ENCODE measurements at places on chromosomes 3 and 15. TPM values are rescaled to one million over a fixed set of nuclear protein-coding genes. Genes with fewer than 3 reads are reported as not detected.
A peak's percentile ranks its signal among the peaks of the same experiment; 100 is the strongest.

DNA sequence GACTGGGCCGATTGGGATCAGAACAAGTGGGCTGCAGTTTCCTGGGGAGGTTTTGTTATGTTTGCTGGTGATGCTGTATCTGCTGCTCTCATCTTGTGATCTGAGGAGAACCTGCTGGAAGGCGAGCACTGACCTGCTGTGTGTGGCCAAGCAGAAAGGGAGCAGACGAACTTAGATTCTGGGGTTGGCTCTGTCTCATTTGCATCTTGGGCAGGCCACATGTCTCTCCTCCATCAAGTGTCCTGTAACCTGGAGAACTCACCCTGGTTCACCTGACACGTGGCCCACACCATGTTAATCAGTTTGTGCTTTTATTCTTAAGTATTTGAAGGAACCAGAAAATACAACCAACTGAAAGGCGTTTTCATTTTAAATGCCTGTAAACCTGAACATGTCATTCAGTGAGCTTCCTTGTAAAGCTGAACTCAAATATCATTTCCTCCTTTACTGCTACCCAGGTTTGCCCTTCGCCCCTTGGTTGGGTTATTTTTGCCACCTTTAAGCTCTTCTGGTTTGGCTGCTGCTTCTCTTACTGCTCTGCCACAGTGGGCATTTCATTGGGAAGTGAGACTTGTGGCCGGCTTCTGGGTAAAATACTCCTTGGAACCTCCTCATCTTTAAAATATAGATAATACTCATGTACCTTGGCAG, 33.5 kb upstream of the TRAK1 start:
- no peak for DNase-seq

- peak; percentile 33 for DNase-seq
Measured at GRCh38 chr15:57146506-57147201, 228.2 kb downstream of the TCF12 start.

DNA sequence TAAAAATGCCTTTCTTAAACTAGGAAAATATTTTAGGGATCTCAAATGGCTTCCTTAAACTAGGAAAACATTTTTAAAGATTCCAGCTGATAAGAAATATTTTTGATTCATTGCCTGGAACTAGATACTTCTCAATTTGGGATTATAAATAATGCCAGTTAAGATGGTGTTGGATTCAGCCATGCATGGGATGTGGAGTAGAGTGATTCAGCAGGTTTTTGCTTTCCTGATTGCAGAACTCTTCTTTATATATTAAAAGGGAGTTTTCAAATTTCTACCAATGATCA, 15.6 kb downstream of the FILIP1L start:
- DNase-seq = no peak

GRCh38 chr3:13283877-13284264, 136.3 kb downstream of the NUP210 start:
- DNase-seq = no peak

GRCh38 chr3:36032180-36033047, 347.9 kb upstream of the STAC start:
- DNase-seq = no peak

- no peak for DNase-seq
Measured at GRCh38 chr15:97521381-97522285, 438.9 kb upstream of the ARRDC4 start.

- DNase-seq = no peak
Measured at GRCh38 chr3:61505197-61505596, 56.2 kb upstream of the PTPRG start.

GRCh38 chr3:115838786-115839185, 215.5 kb downstream of the GAP43 start:
- no peak for DNase-seq

DNA sequence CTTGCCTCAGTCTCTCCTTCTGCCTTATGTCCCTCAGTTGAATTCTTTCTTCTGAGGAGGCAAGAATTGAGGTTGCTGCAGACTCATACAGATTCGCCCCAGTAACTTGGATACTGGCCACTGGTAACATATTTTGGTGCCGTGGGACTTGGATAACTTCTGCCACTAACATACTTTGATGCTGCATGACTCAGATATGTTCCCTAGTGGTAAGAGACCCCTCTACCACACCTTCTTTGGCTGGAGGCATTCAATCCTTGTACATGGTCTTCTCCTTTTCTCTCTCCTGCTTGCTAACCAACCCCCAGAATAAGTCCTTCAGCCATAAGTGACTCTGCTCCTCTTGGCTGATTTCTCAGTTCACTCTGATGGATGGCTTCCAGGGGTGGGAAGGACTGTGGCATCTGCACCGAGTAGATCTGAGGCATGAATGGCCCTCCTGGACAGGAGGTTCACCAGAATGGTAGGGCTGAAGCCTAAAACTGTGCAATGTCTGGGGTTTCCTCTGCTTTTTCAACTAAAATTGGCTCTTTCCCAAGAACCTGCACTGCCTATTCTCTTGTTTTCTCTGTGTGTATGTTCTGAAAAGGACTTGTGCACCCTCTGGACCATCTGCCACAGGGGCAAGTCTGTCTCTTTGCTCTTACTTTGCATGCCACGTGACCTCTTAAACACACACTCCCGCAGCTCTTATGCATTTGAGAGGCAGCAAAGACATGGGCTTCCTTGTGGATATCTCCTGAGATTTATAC, 55.5 kb upstream of the FSTL1 start:
- DNase-seq = no peak

- DNase-seq = no peak
Measured at GRCh38 chr15:68113751-68114150, 59.6 kb downstream of the PIAS1 start.

- DNase-seq = no peak
Measured at GRCh38 chr15:80081390-80081789, 21.9 kb downstream of the ZFAND6 start.

GRCh38 chr15:37056177-37057121, 43.9 kb downstream of the MEIS2 start:
- DNase-seq = no peak

- no peak for DNase-seq
Measured at GRCh38 chr3:126996905-126997304, 14.0 kb downstream of the PLXNA1 start.

GRCh38 chr3:13821126-13821525, 58.7 kb downstream of the WNT7A start:
- DNase-seq = no peak

GRCh38 chr15:29087521-29088285, 181.9 kb downstream of the NSMCE3 start:
- DNase-seq = no peak

DNA sequence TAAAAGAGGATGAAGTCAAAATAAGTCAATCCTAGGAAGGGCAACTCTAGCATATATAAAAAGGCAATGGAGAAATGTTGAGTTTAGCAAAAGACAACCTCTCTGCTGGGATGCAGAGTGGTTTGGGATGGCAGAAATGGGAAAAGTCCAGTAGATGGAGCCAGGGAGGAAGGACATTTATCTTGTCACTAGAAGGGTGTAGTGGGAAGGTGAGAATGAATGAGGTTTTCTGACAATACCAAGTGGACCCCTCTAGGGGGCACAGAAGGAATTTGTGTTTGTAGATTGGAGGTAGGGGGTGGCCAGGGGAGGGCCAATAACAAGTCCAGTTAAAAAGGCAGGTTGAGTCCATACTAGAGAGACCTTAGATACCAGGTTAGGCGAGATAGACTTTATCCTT, 80.0 kb downstream of the THSD4 start:
- DNase-seq = peak; percentile 13

GRCh38 chr15:31387479-31388118, 61.0 kb downstream of the KLF13 start:
- peak; percentile 34 for DNase-seq

DNA sequence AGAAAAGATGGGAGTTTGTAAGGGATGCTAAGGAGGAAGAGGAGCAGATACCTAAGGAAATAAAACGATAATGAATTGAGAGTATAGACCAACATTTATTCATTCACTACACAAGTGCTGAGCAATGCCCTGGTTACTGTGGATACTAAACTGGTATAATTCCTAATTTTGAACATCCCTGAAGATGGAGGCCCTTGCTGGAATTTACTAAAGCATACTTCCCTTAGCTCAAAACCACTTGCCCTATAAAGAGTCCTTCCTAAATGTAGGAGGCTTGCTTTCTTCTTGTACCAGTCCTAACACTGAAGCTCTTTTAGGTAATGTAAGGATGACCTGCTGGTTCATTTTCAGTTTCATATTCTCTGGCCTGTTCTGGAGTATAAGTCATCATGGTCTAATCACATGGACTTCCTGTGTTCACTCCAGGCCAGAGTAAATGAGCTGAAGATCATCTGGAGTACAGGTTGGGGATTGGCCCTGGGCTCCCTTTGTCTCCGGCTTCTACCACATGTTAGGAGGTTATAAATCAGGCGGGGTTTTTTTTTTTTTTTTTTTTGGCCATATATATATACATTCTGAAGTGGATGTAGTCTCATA, 40.1 kb upstream of the MTMR10 start:
- peak; percentile 44 for DNase-seq

DNA sequence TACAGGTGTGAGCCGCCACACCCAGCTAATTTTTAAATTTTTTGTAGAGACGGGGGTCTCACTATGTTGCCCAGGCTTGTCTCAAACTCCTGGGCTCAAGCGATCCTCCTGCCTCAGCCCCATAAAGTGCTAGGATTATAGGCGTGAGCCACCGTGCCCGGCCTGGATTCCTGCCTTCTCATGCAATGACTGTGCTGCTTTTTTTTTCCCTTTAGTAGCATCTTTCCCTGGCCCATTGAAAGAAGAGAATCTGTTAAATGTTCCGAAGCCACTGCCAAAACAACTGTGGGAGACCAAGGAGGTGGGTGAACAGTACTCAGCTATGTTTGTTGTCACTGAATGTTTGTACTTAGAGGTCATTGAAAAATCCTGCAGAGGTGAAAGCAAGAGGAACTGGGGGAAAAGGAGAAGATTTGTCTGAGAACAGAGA, 88.0 kb downstream of the CRTC3 start:
- no peak for DNase-seq

DNA sequence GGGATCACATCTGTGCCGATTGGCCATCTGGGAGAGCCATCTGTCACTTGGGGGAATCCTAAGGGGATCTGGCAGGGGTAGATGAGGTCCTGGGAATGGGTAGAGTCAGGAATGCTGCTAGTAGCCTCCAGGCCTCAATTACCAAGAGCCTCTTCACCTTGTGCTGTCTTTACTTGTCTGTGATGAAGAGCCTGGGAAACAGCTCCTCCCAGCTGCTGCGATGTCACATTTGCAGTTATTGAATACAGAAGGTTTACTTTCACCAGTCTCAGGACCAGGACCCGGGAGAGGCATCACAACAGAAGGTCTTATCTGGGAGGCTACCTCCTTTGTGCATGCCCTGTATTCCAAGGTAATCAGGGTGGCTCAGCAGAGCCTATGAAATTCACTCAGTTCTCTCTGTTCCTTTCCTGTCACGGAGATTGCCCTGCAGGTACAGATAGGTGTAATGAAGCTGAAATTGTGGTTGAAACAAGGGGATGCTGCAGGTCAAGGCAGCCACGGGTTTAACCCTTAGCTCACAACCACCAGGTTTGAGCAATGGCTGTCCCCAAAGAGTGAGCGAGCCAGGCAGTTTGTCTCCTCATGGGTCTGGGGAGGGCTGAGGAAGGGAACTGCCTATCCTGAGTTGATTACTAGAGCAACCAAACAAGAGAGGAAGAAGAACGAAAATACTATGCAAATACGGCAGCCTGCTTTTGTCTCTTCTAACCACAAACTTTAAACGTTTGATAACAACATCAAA, 298.9 kb upstream of the RORA start:
- DNase-seq = no peak

DNA sequence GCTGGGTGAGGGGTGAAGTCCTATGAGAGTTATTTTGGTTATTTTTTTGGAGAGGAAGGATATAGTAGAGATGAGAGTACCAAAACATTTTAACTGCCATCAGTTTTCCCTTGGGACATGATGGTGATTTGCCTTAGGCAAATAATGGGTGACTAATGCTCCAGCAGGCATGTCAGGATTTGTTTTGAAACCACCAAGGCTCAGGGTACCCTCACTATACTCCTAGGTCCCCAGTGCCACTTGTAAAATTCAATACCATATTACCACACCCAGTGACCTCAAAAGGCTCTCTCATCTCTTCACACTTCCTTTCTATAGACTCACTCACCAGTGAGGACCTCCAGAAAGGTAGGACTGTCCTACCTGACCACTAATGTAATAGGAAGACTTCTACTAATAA, 83.6 kb downstream of the WDR72 start:
- no peak for DNase-seq

GRCh38 chr15:86016750-86017149, 62.9 kb upstream of the AGBL1 start:
- DNase-seq = peak; percentile 21

DNA sequence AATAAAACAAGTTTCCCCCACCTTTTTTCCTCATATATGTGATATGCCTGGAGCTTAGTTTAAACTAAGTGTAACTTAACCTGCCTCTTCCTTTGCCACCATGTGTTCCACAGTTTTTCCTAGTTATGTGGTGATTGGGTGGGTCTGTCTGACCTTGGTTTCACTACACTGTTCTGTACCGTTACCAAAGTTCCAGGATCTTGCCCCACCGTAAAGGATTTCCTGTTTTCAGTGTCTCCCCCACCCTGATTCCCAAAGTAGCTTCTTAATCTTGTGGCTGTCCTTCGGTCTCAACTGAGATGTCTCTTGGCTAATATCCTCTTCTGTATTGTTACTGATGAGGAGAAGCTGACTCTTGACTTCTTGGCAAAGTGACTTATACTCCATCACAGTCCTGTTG, 6.4 kb upstream of the MGA start:
- no peak for DNase-seq

GRCh38 chr15:98402486-98402885, 245.9 kb upstream of the IGF1R start:
- DNase-seq = no peak

DNA sequence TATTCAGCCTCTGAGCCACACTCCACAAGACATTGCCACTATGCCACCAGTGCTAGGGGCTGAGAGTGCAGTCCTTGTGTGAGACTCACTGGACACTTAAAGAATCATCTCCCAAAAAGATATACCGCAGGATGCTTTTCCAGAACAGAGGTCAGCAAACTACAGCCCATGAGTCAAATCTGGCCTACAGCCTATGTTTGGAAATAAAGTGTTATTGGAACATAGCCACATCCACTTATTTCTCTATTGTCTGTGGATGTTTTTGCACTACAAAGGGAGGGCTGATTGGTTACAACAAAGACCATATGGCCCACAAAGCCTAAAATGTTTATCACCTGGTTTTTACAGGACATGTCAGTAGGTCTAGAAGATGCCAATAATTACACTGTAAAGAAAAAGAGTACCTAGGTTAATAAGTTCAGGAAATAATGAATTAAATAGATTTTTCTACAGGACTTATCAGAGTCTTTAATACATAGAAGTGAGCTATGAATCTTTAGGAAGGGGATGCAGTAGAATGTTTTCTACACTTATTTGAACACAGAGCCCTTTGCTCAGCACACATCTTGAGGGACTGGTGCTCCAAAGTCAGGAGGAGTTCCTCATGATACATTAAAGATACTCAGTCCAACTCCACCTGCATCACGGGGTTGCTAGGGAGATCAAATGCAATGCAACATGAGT, 26.3 kb downstream of the SRGAP3 start:
- no peak for DNase-seq

A4GNT gene
- total RNA-seq = not detected

VIPR1 gene
- not detected for total RNA-seq

CDHR4 gene
- total RNA-seq = not detected

CLEC3B gene
- not detected for total RNA-seq

ATRIP gene
- 14.6 TPM for total RNA-seq

GRAMD2A gene
- 3.2 TPM for total RNA-seq

ATG7 gene
- 68.2 TPM for total RNA-seq

TGM4 gene
- total RNA-seq = 0.10 TPM

GOLGA8J gene
- total RNA-seq = 0.40 TPM

TTLL13 gene
- not detected for total RNA-seq

CLDN18 gene
- total RNA-seq = 0.26 TPM
